ENCODE measurements at places on chromosomes 4 and X.

- DNase-seq = no peak
These were observed 94.9 kb downstream of the CNKSR2 start for GRCh38 chrX:21469071-21469470.

DNA sequence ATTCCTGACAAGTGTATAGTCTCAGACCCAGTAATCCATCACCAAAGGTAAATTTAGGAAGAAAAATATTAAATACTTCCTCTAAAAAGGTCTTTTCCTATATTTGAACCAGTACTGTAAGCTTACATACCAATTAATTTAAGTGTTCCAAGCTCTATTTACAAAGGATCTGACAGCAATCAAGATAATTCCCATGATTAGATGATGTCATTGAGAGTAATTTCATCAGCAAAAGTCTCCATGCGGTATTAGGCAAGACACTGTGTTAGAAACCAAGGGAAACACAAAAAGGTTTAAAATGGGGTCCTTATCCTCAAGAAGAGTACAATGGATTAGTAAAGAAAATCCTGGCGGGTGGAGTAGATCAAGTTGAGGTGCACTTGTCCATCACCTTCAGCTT is 198.5 kb downstream of the PRDM5 start:
- DNase-seq = no peak

DNA sequence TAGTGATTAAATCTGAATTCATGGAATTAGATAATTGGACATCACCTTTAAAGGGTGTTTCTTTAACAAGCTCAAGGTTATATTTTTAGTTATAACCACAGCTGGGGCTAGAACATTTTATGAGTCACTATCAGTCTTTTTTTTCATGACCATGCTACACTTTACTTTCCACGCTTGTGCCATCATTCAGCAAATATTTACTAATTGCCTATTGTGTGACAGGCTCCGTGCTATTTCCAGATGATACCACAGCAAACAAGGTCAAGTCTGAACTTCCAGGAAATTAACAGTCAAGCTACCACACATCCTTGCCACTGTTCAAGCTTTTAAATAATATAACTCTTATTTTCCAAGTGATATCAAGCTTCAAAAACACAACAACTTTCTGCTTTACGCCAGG is 16.5 kb downstream of the SPANXN3 start:
- DNase-seq = no peak

GRCh38 chrX:96770315-96770714 is 85.7 kb downstream of the DIAPH2 start:
- DNase-seq = no peak

GRCh38 chr4:127403471-127404084 is 229.2 kb upstream of the INTU start:
- DNase-seq = no peak

DNA sequence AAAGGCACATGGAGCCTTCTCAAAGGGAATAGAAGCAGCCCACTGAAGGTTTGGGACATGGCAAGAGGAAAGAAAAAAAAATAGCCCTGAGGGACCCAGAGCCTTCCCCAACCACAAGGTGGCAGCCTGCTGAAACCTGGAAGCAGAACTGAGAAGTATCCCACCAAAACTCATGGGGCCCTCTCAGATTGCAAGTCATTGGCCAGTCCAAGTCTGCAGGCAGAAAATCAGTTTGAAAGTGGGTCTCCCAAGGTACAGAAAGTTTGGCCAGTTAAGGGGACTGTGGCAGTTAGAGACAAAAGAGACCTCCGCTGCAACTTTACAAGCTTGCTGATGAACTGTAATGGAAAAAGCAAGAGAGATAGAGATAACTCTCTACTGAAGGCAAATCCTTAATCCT is 155.8 kb downstream of the ANTXR2 start:
- no peak for DNase-seq

- DNase-seq = no peak
These were observed 24.6 kb upstream of the FGFR3 start for GRCh38 chr4:1768367-1769034.

All from hematopoietic multipotent progenitor cell treated with erythropoietin and hydrocortisone succinate and interleukin-3 and kit ligand, for 15 days (in vitro differentiated cells).